ENCODE measurements at places on chromosomes 11 and 22.

GRCh38 chr11:27310182-27310581, 52.8 kb downstream of the CCDC34 start:
- no peak for DNase-seq

GRCh38 chr11:44324749-44325525, 15.0 kb upstream of the ALX4 start:
- no peak for DNase-seq

DNA sequence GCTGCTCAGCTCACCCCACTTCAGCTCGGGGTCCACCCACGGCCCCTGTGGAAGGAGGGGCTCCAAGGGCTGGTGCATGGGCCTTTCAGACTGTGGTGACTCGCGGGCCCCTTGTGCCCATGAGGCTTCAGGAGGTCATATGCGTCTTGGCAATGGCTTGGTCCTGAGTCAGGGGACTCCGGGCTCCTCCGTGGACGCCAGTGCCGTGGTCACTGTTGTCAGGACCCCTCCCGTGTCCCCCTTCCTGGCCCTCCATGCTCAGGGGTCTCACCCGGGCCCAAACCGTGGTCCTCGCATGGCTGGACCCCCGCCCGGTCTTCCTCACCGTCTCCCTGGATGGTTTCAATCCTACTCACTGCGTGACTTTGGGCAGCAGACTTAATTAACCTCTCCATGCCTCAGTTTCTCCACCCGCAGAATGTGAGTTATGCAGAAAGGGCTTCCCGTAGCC, 436.4 kb downstream of the TBC1D22A start:
- no peak for DNase-seq

DNA sequence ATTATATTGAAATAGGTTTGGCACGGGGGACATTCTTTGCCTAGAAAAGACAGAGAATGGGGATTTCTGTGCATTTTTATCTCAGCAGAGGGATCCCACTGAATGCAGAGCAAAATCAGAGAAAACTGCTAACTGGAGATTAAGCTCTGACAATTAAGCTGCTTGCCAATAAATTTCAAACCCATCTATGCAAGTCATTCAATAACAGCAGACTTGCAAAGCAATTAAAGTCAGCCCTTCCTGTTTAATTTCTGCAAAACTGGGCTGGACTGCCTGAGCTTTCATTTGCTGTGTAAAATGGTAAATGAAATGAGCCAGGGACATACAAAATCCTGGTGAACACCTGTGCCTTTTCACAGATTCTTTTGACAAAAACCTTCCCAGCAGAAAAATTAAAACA, 1273.9 kb upstream of the CNTN5 start:
- no peak for DNase-seq

- no peak for DNase-seq
These were observed 219.7 kb upstream of the ANO3 start for GRCh38 chr11:26112264-26112663.

GRCh38 chr22:42927966-42928365, 70.9 kb upstream of the ARFGAP3 start:
- DNase-seq = no peak

- DNase-seq = no peak
These were observed 1.2 kb downstream of the GRK2 start for GRCh38 chr11:67267188-67268080.

DNA sequence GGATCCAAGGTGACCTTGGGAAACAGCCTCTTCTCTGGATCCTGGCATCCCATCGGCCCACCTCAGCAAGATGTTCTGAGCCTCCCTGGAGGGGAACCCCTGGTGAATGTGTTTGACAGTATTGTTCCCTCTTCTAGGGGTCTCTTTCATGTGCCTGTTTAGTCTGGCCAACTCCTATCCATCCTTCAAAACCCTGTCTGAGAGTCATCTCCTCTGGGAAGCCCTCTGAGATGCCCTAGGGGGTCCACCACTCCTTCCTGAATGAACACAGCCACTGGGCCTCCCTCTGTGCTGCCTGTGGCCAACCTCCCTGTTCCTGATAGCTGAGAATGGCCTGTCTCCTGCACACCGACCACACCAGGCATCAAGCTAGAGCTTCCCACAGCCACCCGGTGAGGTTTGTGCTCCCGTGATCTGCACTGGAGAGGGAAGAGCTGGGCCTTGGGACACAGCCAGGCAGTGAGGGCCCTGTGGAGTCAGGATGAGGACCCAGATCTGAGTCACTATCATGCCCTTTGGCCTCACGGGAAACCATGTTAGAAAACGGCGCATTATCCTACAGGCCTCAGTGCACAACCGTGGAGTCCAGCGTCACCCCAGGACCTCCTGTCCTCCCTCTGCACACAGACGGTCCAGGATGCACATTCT, 8.8 kb downstream of the WNT7B start:
- no peak for DNase-seq

DNA sequence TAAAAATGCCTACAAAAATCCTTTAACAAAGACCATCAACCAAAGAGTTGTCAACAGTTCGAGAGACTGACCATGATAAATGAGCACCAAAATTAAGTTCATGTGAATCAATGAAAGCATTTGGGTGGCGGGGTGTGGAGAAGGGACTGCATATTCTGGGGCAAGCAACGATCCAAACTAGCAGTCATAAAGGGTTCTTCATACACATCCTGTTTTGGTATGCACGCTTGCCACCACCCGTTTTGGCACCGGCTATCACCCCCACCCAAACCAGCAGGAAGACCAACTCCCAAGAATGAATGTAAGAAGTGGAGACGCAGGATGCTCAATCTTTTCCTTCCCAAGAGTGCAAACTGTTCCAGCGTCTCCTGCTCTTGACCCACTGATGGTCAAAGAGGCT, 80.8 kb downstream of the SGSM3 start:
- no peak for DNase-seq

DNA sequence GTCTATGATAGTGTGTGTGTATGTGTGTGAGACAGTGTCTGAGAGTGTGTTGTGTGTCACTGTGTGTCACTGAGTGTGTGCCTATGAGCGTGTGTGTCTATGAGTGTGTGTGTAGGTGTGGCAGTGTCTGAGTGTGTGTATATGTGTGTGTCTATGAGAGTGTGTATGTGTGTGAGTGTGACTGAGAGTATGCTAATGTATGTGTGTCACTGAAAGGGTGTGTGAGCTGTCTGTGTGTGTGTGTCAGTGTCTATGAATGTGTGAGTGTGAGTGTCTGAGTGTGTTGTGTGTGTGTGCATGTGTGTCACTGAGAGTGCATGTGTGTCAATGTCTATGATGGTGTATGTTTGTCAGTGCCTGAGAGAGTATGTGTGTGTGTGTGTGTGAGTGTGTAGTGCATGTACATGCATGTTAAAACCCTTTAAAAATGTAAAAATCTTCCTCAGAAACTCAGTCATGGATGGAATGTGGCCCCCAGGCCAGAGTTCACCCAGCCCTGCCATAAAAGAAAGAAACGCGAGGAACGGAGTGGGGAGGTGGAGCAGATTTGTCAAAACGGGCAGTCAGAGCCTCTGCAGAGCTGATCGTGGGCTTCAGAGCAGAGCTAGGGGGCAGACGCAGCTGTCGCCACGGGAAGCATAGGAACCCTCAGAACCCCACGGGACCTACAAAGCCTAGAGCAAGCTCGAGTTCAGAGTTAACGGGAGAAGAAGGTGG, 218.8 kb downstream of the CTTN start:
- no peak for DNase-seq

DNA sequence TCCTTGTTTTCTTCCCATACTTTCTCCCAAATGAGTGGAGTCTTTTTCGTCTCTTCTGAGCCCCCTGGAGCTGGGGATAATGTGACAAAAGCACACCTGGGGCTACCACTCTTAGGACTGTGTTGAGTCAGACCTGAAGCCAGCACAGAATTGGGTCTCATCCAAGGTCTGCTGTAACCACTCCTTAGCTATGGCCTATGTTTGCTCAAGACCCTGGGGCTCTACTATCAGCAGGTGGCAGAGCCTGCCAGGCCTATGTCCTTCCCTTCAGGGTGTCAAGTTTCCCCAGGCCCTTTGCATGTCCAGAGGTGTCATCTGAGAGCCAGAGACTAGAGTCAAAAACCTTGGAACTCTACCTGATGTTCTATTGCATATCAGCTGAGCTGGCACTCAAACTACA, 335.7 kb downstream of the DDX10 start:
- no peak for DNase-seq

GRCh38 chr22:44385781-44386180, 73.0 kb upstream of the SHISAL1 start:
- no peak for DNase-seq

DNA sequence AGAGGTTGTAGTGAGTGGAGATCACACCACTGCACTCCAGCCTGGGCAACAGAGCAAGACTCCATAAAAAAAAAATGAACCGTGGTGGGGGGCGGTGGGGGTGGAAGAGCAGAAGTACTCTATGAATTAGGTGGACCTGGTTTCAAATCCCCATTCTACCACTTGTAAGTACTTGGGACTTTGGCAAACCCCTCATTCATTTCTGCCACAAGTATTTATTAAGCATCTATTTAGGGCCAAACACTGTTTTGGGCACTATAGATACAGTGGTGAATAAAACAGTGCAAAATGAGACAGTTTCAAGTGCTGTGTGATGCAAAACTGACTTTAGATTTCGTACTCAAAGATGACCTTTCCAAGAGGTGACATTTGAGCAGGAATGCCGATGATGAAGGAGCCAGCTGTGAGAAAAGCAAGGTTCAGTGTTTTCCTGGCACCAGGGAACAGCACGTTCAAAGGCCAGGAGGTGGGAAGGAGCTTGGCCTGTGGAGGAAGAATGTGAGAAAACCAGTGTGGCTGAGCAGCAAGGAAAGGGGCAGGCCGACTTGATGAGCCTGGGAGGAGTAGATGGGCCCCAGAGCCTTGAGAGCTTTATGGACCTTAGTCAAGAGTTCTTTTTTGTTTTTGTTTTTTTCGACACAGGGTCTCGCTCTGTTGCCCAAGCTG, 1.4 kb upstream of the TMEM134 start:
- no peak for DNase-seq

DNA sequence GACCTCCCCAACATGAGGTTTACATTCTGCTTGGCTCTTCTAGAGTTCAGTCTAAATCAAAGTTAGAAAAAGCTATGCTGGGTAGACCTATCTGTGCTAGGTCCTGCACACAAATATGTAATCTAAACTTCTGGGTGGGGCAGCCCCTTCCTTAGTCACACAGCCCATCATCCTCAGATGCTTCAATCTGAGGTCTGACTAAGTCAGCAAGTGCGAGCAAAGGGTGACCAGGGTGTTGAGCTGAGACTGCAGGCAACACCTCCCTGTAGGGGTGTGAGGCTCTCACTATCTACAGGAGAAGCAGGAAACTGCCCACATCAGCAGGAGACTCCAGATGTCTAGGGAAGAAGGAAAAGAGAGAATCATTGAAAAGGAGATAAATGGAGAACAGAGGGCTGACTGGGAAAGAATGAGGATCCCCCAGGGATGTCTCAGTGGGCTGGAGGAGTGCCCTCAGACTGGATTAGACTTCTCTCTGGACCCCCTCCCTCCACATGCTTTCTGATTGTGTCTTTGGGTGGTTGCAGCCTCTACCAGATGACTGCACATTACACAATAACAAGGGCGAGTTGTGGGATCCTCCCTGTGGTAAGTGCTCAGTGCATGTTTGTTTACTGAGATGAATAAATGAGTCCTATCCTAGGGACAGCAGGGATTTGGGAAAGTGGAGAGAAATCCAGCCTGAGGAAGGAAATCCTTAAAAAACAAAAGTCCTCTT, 266.2 kb upstream of the PLET1 start:
- DNase-seq = no peak
